Nephron progenitor cell (in vitro differentiated cells): ENCODE measurements at places on chromosomes 2 and 18.
A peak's percentile ranks its signal among the peaks of the same experiment; 100 is the strongest.

DNA sequence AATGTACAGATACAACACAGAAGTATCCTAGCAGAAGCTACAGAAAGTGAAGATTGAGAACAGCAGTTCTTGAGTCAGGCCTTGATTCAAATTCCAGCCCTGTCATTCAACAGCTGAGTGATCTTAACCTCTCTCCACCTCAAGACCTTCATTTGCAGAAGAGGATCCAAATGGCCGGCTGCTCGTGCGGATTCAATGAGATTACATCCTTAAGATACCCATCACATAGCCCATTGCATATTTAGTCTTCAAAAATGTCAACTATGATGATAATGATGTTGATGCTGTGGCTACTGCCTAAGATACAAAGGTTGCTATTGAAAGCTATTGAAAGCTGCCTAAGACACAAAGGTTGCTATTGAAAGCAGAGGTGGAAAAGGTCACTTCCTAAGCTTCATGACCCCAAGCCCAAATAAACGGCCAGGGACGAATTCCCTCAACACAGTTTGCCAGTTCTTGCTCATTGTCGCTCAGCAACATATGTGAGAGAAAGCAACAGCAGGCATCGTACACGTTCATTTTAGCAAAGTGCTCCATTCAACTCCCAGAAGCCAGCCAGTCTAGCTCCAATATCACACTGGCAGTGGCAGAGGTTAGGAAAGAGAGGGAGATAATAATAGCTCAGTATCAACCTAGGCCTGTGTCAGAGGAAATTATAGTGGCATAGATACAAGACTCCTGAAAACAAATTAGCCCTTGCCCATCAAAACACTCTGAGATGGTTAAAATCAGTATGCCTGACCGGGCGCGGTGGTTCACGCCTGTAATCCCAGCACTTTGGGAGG is 36.1 kb downstream of the MRPL35 start:
- DNase-seq = no peak

- DNase-seq = no peak
Measured at GRCh38 chr2:133438848-133439564, 129.3 kb downstream of the NCKAP5 start.

- DNase-seq = no peak
Measured at GRCh38 chr2:177303939-177304338, 39.4 kb upstream of the NFE2L2 start.

DNA sequence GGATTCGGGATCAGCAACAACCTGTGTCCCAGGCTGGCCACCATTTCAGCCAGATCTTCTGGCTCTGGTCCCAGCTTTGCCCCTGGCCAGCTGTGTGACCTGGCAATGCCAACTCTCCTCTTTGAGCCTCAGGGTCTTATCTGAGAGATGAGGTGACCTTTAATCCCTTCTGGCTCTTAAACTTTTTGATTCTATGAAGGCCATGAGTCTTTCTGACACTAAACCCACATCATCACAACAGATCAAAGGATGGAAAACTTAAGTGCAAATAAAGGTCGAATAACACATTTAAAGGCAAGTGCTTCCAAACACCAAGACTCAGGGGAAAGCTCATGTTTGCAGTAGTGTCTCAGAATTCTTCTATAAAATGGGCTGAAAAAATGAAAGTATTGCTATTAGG is 491.8 kb upstream of the NRP2 start:
- no peak for DNase-seq

DNA sequence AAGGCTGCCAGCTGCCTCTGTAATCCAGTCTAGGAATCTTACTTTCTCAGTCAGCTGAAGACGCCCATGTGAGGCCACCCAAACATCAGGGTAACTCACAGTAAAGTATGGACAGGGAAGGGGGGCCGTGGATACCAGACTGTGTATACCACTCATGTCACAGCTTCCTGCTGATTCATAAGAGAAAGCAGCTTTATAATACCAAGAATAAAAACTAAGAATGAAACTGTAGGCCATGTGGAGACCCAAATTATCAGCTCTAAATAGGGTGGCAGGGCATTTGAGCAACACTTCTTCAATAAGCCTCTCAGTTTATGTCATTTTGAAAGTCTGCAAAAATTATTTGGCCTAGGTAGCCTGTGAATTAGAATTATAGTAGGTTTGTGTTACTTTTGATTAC is 115.0 kb upstream of the CDCA7 start:
- no peak for DNase-seq

- no peak for DNase-seq
Measured at GRCh38 chr18:55488473-55488872, 99.5 kb downstream of the TCF4 start.

- no peak for DNase-seq
Measured at GRCh38 chr2:62281663-62282062, 85.7 kb downstream of the B3GNT2 start.

GRCh38 chr2:151002959-151003600 is 258.6 kb downstream of the RBM43 start:
- no peak for DNase-seq

GRCh38 chr2:35931626-35932025 is 424.0 kb upstream of the CRIM1 start:
- DNase-seq = no peak

- DNase-seq = no peak
Measured at GRCh38 chr2:97908208-97908676, 87.5 kb downstream of the TMEM131 start.

GRCh38 chr2:127089478-127090235 is 17.3 kb downstream of the BIN1 start:
- DNase-seq = no peak

DNA sequence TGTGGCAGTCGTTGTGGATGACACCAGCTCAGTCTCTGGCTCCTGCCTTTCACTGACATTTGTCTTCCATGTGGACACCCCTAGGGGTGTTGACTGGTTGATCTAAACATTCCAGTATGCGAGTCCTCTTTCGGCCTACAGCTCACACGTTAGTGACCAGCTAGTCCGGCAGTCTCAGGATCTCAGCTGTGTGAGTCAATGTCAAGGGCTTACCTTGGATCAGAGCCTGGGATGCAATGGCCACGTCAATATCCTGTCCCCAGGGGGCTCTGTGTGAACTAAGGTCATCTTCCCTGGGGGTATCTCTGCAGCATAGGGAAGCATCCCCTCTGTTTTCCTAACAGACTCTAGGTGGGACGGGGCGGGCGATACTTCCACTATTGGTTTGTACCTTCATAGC is 35.1 kb upstream of the YWHAQ start:
- no peak for DNase-seq

DNA sequence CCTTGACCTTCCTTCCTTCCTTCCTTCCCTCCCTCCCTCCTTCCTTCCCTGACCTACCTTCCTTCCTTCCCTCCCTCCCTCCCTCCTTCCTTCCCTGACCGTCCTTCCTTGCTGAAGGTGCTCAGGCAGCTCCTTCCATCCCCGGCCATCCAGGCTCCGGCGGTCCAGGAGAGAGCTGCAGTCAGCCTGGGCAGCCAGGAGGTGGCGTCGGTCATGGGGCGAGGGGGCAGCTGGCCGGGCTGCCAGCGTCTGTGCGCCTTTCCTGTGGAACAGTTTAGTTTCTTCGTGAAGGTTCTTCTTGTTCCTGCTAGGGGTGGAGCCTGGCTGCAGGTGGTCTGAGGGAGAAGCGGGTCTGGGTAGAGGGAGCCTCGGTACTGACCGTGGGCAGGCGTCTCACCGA is 15.7 kb downstream of the GPR35 start:
- peak; percentile 74 for DNase-seq

- DNase-seq = no peak
Measured at GRCh38 chr2:167925758-167926157, 321.6 kb downstream of the STK39 start.

GRCh38 chr2:73922681-73923080 is 4.0 kb upstream of the DGUOK start:
- no peak for DNase-seq
